ENCODE measurements at places on chromosomes 6 and 20.

GRCh38 chr6:43966374-43966658 lies 160.9 kb downstream of the MRPL14 start:
- no peak for DNase-seq

DNA sequence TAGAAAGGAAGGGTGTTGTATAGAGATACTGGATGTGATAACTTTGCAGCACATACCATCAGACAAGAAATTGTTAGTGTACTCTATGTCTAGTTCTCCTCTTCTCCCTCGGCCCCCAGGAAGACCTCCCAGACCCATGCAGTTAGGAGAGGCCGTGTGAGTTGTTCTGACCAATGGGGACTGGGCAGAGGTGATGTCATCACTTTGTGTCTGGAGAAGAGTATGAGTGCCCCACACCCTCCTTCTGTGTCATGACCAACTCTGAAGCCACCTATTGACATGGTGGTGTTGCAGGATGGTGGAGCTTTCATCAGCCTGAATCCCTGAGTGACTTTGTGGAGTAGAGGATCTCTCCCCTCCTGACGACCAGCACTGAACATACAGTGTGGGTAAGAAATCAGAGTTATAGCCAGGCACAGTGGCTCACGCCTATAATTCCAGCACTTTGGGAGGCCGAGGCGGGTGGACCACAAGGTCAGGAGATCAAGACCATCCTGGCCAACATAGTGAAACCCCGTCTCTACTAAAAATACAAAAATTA lies 72.2 kb downstream of the IPCEF1 start:
- DNase-seq: no peak

DNA sequence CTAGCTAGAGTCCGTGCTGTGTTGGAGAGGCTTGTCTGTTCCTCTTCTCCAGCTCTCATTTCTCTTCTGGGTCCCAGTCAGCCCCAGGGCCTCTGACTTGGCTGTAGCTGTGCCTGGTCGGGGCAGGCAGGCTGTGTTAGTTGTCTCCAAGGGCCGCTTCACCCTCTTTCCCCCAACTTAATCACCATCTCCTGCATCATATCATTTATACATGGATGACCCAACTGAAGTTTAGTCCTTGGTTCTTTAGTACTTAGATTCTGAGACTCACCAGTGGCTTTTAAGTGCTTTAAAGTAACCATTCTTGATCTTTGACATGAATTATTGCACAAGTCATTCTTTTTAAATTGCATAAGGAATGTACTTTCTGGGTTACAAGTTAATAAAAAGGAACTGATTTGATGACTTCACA lies 127.3 kb downstream of the RTN4IP1 start:
- no peak for DNase-seq

DNA sequence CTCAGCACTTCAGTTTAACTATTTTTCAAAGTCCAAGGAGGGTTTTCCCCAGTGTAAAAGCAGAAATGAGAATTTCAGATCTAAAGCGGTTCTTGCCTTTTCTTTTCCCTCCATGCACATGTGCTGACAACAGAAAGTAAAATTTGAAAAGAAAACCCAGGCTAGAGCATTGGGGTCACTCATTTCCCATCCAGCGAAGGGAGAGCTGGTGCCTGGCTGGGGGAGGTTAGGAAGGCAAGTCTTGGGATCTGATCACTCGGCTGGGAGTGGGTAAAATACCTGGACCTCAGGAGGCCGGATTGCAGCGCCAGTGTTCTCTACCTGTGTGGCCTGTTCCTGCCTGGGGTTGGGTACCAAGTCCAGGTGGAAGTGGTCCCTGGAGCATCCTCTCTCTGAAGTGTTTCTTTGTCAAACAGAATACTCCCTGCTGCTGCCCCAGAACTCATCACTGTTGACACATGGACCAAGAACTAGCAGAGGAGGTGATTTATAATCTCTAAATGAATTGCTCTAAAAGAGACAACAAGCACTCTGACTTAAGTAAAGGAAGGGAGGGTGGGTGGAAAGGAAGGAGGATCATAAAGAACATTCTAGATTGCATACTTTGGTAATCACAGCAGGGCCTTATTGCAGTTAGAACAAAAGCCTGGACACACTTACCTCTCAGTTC lies 136.0 kb downstream of the MTHFD1L start:
- DNase-seq: no peak

GRCh38 chr6:5540370-5540769 lies 279.1 kb downstream of the FARS2 start:
- DNase-seq: no peak

DNA sequence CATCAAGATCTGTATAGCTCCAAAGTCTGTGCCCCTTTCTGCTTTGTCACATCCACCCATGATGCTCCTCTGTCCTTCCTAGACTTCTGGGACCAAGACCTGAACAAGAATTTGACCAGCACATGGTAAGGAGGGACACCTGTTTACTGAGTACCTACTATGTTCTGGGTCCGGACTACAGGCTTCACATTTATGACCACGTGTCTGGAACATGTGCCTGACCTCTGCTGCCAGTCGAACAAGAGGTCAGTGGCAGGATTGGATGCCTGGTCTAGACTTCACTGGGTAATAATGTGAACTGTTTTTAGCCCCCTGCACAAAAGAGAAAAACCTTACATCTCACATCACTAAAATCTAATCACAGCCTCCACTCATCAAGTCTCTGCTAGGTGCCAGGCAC lies 7.3 kb upstream of the PDYN start:
- no peak for DNase-seq

DNA sequence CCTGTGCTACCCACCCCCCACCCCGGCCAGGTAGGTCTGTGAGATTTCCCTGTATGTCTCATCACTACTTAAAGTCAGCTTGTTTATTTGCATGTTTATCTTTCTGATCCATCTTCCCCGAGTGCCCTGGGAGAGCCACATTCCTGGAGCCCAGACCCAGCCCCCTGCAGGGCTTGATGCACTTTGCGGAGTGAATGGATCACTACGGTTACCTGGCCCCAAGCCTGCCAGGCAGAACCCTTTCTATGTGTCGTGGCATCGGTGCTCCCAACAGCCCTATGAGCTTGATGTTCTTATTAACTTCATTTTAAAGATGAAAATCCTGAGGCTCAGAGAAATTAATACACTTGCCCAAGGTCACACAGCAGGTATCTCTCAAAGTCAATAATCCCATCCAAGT lies 13.6 kb upstream of the SLCO4A1 start:
- DNase-seq: no peak

GRCh38 chr20:13008761-13009681 lies at the start of gene SPTLC3:
Gene SPTLC3, plus strand, starts transcription at chr20:13008972. Its CDS starts 296 bp downstream, at chr20:13009268.
- peak; percentile 65 for DNase-seq
